ENCODE measurements at places on chromosomes 4 and X.

- no peak for DNase-seq
These were observed 300.3 kb downstream of the CAMK2D start for GRCh38 chr4:113461281-113461680.

GRCh38 chr4:87121341-87122065 is 98.9 kb downstream of the KLHL8 start:
- no peak for DNase-seq

GRCh38 chrX:53950130-53950733 is 94.0 kb downstream of the PHF8 start:
- no peak for DNase-seq

- no peak for DNase-seq
These were observed 370.0 kb downstream of the GPAT3 start for GRCh38 chr4:83905952-83906351.

DNA sequence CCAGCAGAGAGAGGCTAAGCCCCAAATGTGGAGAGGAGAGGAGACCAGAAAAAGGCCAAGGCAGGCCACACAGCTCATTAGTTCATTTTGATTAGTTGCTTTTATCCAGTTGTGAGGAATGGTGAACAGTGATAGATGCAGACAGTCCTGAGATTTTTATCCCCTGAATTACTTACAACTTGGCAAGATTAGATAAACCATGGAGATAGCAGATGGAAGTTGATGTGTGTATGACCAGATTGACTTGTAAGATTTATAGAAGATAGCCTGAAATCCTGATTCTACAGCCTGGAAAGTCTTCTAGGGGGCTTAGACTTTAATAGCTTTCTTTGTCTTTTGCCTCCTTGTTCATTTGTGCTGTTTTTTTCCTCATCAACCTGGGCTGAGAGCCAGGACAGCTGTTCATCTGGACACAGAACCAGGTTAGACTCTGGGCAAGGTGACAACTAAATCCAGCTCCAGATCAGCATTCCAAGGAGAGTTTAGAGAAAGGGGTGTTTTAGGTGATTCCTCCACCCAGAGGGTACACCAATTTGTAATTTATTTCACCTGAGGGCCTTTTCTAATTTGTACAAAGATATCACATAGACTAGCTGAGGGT is 215.5 kb downstream of the SPATA18 start:
- DNase-seq, result no peak

GRCh38 chr4:185265942-185266341 is 56.5 kb downstream of the SNX25 start:
- no peak for DNase-seq

- no peak for DNase-seq
These were observed 3.9 kb upstream of the LDOC1 start for GRCh38 chrX:141180851-141181250.

GRCh38 chrX:29948653-29949052 is 266.7 kb upstream of the MAGEB2 start:
- no peak for DNase-seq

GRCh38 chr4:68615699-68616422 is 39.7 kb upstream of the UGT2B17 start:
- no peak for DNase-seq

GRCh38 chrX:110182362-110182761 is 135.5 kb downstream of the AMMECR1 start:
- DNase-seq, result no peak

- DNase-seq, result no peak
These were observed 29.9 kb upstream of the TTC29 start for GRCh38 chr4:146975527-146975926.
